ENCODE measurements at places on chromosomes 6 and 20.

DNA sequence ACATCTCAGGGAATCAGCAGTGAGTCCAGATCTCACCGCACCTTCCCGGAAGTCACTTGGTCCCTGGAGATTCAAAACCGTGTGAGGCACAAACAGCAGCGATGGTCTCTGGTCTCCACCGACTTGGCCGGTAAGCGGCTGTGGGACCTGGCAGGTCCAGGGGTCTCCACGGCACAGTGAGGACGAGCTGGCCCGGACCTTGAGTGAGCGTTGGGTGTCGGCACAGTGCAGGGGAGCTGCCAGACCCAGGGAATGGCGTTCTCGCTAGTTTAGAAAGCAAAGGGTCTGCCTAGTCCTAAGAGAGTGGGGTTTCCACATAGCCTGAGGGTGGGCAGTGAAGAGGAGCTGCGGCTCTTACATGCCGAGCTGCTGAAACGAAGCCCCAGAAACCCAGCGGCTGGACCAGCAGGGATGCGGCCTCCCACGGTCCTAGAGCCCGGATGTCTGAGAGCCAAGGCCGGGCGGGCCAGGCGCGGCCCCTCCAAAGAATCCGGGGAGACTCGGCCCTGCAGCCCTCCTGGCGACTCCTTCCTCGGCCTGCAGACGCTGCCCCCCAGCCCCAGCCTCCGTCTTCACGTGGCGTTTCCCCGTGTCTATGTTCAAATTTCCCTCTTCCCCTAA, 185.0 kb downstream of the ERMARD start:
- DNase-seq: peak; percentile 55

DNA sequence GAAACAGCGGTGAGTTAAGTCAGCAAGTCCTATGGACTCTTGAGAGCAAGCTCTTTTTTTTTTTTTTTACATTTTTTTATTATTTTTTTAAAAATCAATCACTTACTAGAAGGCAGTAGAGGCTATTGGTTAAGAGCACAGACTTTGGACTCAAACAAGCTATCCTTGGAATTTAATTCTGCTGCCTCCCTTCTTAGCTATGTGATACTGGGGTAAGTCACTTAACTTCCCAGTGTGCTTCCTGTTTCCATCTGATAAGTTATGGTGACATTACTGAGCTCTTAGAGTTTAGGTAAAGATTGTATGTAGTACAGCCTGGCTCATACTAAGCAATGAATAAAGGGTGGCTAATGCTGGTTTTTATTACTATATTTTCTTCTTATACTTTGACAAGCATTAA, 770.5 kb upstream of the FLRT3 start:
- DNase-seq: no peak

- DNase-seq: no peak
Measured at GRCh38 chr20:39268491-39268951, 306.4 kb downstream of the DHX35 start.

- no peak for DNase-seq
Measured at GRCh38 chr6:37317312-37318038, 36.3 kb upstream of the RNF8 start.

DNA sequence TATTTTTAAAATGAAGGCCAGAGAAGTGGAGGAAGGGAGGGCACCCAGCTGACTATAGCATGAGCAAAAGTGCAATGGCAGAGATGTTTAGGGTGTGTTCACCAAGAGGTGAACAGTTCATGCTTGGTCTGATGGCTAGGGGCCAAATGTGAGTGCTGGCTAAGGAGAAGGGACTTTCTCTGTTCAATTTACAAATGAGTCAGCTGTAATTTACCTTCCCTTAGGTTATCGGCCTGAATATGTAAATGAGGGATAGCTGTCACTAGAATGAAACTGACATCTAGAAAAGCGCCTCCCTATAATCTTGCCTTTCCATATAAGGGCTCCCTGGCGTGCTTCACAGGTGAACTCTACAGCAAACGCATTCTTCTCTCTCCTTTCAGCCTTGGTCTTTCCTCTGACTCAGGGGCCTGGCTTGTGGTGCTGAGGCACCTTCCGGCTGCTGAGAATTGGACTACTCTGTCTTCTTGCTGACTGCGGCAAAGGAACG, 114.7 kb upstream of the BACH2 start:
- DNase-seq: no peak

DNA sequence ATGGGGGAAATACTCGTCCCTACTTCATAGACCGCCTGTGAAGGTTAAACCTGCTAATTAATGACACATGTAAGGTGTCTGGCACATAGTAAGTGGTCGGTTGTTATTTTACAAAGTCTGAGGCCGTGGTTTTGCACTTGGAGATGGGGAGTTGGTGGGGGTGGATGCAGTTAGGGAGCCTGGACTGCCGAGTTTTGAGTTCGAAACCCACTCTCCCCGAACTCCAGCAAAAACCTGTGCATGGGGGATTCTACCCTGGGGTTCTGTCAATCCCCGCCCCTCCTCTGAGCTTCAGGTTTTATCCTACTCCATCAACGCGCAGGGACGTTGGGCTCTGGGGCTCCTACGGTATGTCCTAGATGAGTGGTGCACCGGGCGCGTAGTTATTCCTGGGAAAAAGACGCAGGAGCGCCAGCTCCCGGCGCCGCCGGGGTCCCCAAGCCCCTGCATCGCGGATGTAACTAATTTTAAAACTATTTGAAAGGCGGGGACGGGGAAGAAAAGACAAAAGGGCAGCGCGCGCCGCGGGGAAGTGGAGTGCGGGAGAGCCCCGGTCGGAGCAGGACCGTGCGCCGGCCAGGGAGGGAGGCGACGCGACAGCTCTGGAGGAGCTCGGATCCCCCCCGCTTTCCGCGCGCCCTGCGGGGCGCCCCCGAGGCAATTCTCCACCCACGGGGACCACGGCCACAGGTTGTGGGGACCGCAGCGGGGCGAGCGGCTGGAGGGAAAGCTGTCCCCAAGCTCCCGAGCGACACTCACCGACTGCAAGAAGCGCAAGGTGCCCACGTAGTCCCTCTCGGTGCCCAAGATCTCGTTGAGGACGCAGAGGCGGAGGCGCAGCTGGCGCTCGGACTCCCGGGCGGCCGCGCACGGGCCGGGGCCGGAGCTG, 672 bp downstream of the PREX1 start:
- peak; percentile 84 for DNase-seq

GRCh38 chr20:52601295-52601971, 370.7 kb upstream of the TSHZ2 start:
- no peak for DNase-seq

DNA sequence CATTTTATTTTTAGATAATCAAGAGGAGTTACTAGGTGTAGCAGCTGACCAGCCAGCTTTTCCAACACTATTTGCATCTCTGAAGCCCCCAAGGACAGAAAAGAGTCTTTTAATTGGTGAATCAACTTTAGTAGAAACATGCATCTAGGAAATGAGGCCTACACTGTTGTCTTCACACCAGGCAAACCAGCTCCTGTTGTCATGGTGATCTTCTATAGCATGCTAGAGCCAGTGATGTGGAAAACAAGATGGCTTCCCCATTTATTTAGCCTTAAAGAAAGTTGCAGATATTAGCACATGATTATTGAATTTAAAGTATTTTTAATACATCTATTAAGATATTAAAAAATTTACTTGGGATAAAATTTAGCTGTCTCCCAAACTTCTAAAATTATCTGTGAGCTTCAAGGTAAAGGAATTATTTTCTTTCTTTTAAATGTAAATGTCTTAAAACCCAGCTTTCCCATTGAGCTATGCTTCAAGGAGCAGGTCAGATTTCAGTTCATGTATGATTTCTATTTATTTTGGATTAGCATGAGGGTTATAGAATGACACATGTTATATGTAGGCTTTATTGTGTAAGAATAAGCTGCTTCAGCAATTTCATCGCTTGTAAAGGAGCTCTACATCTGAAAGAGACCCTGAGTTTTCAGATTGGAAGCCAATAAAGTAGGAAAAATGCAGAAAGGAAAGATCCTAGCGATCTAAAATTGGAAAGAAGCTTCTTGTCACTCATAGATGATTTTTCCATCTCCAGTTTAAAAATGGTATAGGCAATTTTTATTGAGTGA, 564.9 kb upstream of the CITED2 start:
- DNase-seq: no peak

DNA sequence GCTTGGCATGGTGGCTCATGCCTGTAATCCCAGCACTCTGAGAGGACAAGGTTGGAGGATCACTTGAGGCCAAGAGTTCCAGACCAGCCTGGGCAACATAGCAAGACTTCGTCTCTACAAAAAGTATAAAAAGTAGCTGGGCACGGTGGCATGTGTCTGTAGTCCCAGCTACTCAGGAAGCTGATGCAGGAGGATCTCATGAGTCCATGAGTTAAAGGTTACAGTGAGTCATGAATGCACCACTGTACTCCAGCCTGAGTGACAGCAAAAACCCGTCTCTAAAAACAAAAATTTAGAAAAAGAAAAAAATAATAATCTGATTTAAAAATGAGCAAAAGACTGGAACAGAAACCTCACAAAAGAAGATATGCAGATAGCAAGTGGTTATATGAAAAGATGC, 279.7 kb downstream of the RNGTT start:
- no peak for DNase-seq

GRCh38 chr6:109840796-109841195, 137.3 kb upstream of the GPR6 start:
- DNase-seq: no peak

Measured in right kidney (tissue), 9 donors.